ENCODE measurements at places on chromosomes 7 and 10.

DNA sequence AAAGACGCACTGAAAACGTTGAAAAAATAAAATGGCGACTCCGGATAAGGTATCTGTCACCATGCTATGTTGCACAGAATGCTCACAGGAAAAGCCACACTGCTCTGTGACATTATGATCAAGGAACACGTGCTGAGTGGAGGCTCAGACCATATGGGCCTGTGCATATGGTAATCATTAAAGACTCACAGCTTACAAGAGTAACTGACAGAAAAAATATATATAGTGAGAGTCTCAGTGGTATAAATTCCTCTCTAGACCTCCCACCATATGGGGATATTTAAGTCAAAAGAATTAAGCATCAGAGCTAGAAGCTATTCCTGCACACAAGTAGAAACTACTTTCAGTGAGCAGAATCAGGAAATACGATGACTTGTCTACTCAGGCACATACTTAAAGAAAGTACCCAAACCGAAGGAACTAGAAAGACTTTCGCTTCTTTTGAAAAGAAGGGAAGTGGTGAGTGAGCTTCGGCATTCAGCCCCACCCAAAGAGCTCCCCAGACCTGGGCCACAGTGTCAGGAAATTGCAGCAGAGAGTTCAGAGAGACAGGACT, 65.1 kb upstream of the MPP7 start:
- DNase-seq: peak; percentile 15

DNA sequence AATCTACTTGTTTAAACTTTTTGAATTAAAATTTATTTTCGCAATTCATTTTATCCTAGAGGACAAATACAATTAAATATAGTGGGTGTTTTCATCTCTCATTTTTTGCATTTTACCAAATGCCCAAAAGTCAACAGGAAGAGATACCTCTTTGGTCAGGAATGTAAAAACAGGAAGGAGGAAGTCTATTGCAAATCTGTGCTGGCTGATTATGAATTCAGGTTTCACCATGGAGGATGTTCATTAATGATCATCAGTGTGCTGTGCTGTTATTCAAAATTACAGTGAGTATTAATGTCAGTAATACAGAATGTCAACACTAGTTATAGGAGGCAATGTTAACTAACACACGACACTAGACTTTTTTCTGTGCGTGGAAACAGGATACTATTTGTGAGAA, 24.7 kb downstream of the EXOC6 start:
- DNase-seq: no peak

GRCh38 chr10:1454428-1454827, 282.9 kb downstream of the ADARB2 start:
- no peak for DNase-seq

DNA sequence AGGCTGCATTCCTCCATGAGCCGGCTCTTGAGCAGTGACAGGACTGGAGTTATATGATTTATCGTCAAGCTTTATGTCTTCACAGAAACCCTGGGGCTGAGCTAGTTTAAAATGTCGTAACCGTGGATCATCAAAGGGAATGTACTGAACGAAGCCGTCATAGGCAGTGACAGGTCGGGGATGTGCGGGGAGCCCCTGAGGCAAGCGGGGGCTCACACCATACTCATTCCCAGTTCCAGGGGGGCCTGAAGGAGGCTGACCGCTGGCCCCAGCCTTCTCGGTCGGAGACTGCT, 30.7 kb downstream of the JCAD start:
- no peak for DNase-seq

GRCh38 chr7:84822941-84823510, 363.8 kb downstream of the SEMA3D start:
- no peak for DNase-seq

- DNase-seq: no peak
These were observed 33.4 kb downstream of the CPXM2 start for GRCh38 chr10:123858077-123858681.

- DNase-seq: no peak
These were observed 45.1 kb upstream of the ZPBP start for GRCh38 chr7:50138101-50138500.

GRCh38 chr7:113519472-113519871, 399.3 kb downstream of the PPP1R3A start:
- no peak for DNase-seq

GRCh38 chr10:106761906-106762305, 402.6 kb downstream of the SORCS1 start:
- DNase-seq: no peak

Data from stimulated activated CD4-positive, alpha-beta T cell treated with anti-CD3 and anti-CD28 coated beads, Interleukin-1b, Interleukin-23, amount 100 ng/mL, for 4 hours (primary cell).